CD4-positive, CD25-positive, alpha-beta regulatory T cell (primary cell): ENCODE measurements at places on chromosomes 3 and 15.

DNA sequence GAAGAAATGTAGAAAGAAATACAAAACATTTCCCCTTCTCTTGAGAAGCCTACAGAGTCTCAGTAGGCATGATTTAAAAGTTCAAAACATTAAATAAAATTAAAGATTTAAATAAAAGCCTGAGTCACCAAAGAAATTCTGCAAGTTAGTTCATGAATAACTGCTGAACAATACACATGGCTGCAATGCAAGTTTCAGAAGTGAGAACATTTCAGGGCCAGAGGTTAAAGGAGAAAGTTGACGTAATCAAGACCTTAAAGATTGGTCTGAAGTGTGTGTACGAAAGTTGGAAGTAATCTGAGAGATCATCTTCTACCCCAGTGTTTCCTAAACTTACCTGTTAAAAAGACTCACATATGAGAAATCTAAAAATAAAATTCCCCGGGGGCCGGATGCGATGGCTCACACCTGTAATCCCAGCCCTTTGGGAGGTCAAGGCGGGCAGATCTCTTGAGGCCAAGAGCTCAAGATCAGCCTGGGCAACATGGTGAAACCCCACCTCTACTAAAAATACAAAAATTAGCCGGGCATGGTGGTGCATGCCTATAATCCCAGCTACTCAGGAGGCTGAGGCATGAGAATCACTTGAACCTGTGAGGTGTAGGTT is 108.7 kb upstream of the PHLDB2 start:
- peaks cover 3% of the 10 kb centered on the region for H3K27me3 ChIP-seq
- no peak overlapping the region for H3K27ac ChIP-seq
- no peak overlapping the region for H3K4me3 ChIP-seq
- DNase-seq = no peak
- no peaks in the 10 kb centered on the region for H3K36me3 ChIP-seq
- H3K4me1 ChIP-seq = no peaks in the 10 kb centered on the region

GRCh38 chr3:195255571-195256501 is 15.1 kb downstream of the XXYLT1 start:
- H3K4me1 ChIP-seq = peaks cover 27% of the 10 kb centered on the region
- H3K27ac ChIP-seq = no peak overlapping the region
- H3K4me3 ChIP-seq = no peak overlapping the region
- no peak for DNase-seq
- H3K36me3 ChIP-seq = no peaks in the 10 kb centered on the region

- no peak overlapping the region for H3K27ac ChIP-seq
- no peaks in the 10 kb centered on the region for H3K36me3 ChIP-seq
- peaks cover 6% of the 10 kb centered on the region for H3K27me3 ChIP-seq
- peaks cover 11% of the 10 kb centered on the region for H3K4me1 ChIP-seq
Observed at GRCh38 chr3:134377896-134378295, 3.6 kb upstream of the AMOTL2 start.

GRCh38 chr3:10294030-10294586 is 1.4 kb upstream of the GHRL start:
- H3K27ac ChIP-seq = no peak overlapping the region
- H3K27me3 ChIP-seq = no peaks in the 10 kb centered on the region
- DNase-seq = no peak
- no peaks in the 10 kb centered on the region for H3K4me1 ChIP-seq
- peaks cover 13% of the 10 kb centered on the region for H3K36me3 ChIP-seq
- no peak overlapping the region for H3K4me3 ChIP-seq

DNA sequence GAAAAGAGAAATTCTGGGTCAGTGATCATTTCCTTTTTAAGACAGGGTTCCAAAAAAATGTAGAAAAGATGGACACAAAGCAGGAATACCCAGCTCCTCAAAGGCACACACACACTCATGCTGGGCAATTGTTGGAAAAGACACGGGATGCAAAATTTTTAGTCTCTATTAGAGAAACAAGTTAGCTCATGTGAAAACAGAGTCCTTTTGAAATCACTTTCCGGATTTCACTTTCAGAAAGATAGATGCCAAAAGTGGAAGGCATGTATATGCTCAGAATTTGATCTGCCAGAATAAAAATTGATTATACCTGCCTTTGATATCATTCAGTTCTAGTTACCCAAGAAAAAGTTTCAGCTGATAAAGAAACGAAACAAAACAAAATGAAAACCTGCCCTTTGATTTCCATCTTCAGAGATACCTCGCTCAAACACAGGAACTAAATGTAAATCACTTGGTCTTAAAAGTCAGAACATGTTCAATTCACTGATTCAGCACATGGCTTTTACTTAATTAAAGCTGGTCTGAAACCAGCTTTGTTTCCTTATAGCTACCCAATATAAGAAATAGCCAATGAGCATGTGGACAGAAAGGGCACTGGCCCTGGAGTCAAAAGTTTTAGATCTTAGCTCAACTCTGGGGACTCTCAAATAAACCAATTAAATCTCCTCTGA is 52.8 kb downstream of the PLD1 start:
- no peak for DNase-seq
- H3K36me3 ChIP-seq = no peaks in the 10 kb centered on the region
- H3K4me1 ChIP-seq = no peaks in the 10 kb centered on the region
- no peak overlapping the region for H3K4me3 ChIP-seq

DNA sequence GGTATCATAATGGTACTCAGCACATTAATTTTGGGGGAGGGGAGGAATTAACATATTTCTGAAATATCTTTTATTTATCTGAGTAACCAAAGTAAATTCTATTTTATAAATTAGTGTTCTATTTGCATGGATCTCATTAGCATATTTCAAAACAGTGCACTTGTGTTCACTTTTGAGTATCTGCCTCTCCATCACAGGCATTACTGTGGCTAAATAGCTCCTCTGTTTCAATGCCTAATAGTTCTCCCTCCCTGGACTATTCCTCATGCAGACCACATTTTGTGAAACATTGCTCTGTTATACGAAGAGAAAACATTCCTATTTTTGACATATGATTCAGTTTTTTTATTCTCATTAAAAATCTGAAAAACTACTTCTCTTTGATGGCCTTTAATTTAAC is 1127.8 kb downstream of the TUSC7 start:
- no peaks in the 10 kb centered on the region for H3K4me1 ChIP-seq
- H3K27ac ChIP-seq = no peak overlapping the region
- H3K36me3 ChIP-seq = no peaks in the 10 kb centered on the region
- no peak for DNase-seq
- no peaks in the 10 kb centered on the region for H3K27me3 ChIP-seq
- H3K4me3 ChIP-seq = no peak overlapping the region

DNA sequence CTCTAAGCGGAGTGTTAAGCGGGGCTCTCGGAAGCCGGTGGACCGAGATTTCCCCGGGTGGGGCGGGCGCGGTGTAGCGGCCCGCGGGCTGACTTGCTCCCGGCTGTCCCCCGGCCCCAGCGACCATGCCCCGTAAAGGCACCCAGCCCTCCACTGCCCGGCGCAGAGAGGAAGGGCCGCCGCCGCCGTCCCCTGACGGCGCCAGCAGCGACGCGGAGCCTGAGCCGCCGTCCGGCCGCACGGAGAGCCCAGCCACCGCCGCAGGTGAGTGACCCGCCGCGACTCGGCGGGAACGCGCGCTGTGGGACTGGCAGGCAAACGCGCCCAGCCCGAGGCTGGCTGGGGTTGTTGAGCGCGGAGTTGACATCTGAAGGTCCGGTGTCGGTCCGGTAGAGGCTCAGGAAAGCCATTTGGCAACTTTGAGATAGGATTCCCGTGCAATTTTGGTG is 1.3 kb downstream of the SMC4 start:
- peaks cover 5% of the 10 kb centered on the region for H3K36me3 ChIP-seq
- peaks cover 45% of the 10 kb centered on the region for H3K4me1 ChIP-seq
- H3K27ac ChIP-seq = peak overlapping the region; percentile 94
- no peaks in the 10 kb centered on the region for H3K27me3 ChIP-seq

DNA sequence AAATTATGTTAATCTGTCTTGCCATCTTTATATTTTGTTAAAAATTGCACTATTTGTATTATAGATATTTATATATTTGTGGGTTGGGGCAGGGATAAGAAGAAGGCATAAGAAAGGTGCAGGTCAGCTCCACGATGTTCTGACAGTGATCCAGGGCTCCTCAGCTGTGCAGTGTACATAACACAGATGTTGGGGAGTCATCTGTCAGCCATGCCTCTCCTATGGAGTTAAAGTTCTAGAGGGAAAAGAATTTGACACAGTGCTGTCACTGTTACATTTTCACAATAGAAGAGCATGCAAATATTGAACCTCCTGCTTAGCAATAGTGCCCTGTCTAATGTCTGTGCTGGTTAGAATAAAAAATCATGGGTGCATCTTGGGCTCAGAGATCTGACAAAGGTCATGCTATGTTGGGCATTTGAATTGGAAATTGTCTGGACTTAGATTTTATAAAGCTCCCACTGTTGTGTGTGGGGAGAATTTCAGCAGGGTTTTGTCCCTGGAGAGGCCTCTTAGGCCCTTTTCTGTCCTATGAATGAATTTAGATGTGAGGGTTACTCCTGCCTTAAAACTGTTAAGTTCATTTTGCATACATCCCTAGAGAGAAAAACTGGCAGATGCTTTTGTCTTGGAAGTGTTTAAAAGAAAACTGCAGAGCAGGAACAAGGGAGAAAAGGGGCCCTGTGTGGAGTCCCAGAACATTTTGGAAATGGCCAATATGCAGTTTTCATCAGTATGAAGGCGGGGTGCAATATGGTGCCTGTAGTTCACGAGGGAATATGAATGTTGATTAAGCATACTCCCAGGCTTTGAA is 20.4 kb downstream of the CDIN1 start:
- no peaks in the 10 kb centered on the region for H3K27me3 ChIP-seq
- no peaks in the 10 kb centered on the region for H3K36me3 ChIP-seq
- DNase-seq = no peak
- H3K27ac ChIP-seq = no peak overlapping the region
- H3K4me1 ChIP-seq = no peaks in the 10 kb centered on the region

GRCh38 chr3:57917601-57918000 is 90.6 kb upstream of the FLNB start:
- no peak overlapping the region for H3K27ac ChIP-seq
- no peaks in the 10 kb centered on the region for H3K27me3 ChIP-seq
- no peaks in the 10 kb centered on the region for H3K4me1 ChIP-seq

DNA sequence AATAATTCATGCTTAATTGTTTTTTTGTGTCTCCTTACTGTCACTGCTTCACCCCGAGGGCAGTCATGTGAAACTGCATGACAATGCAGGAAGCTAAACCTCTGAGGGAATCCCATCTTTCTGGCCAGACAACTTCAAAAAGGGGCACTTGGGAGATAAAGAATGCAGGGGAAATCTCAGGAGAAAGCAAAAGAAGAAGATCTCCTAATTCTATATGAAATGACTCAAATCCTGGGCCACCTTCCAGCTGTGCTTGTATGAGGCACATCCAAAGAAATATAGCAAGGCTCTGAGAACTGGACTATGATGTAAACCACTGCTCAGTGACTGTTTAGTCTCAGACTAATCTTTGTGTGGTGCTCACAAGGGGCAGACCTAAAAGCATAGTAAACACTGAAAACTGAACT is 22.6 kb upstream of the UMPS start:
- H3K4me1 ChIP-seq = no peaks in the 10 kb centered on the region
- H3K36me3 ChIP-seq = no peaks in the 10 kb centered on the region
- peaks cover 15% of the 10 kb centered on the region for H3K27me3 ChIP-seq
- no peak overlapping the region for H3K27ac ChIP-seq

DNA sequence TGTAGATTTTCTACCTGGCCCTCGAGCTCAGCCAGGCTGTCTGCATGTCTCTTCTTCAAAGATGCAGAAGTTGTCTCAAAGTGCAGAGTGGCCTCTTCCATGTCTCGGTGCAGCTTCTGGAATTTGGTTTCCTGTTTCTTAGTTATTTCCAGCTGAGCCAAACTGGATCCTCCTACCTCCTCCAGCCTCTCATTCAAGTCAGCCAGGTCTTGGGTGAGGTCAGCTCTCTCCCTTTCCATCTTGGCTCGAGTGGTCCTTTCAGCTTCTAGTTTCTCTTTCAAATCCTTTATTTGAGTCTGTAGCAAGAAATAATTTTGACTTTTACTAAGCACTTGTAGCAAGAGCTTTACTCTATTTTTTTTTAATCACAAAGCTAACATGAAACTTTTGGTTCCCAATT is 81.8 kb downstream of the MYH15 start:
- DNase-seq = no peak
- peaks cover 2% of the 10 kb centered on the region for H3K27me3 ChIP-seq
- H3K4me3 ChIP-seq = no peak overlapping the region
- no peaks in the 10 kb centered on the region for H3K4me1 ChIP-seq
- H3K36me3 ChIP-seq = no peaks in the 10 kb centered on the region
- no peak overlapping the region for H3K27ac ChIP-seq

DNA sequence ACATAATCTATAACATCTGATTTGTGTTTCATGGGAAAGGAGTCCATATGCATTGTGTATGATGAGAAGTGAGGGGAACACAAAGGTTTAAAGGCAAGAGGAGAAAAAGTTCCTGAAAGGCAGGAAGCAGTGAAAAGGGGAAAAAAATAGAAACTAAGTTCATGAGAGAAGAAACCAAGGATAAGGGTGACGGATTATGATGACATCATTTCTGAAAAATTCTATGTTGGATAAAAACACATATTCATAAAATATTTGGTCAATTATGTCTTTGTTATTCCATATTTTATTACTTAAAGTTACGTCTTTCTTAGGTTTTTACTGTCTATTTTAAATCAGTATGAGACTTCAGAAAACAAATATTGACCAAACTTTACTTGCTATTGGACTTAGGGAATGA is 48.6 kb upstream of the CP start:
- no peak overlapping the region for H3K27ac ChIP-seq
- H3K4me1 ChIP-seq = no peaks in the 10 kb centered on the region
- no peak for DNase-seq

DNA sequence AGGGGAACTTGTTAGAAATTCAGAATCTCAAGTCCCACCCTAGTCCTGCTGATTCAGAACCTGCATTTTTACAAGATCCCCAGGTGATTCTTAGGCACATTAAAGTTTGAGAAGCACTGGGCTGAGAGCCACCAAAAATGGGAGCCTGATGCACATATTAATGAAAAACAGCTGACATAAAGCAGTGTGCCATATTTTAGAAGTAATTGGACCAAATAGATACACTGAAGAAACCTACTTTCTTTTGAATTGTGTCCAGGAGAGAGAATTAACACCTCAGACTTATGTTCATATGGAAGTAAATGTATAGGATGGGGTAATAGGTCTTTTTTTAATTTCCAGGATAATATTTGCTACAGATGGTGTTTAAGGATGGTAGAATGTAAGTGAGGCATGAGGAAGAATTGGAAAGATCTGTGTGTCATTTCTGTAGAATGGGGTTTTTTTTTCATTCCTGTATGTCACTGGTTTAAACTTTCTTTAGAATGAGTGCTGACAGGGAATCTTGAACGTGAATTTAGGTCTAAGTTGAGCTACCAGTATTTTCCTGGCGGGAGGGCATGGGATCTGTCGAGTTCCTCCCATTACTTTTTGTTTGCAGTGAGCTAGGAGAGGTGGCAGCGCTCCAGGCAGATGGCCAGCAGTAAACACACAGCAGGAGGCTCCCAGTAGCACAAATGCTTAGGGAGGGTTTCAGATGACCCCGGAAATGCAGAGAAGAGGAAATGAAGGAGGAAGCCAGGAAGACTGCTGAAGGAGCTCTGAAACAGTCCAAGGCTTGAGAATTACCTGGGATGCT is 185.6 kb downstream of the PLCL2 start:
- H3K36me3 ChIP-seq = peaks cover 36% of the 10 kb centered on the region
- no peaks in the 10 kb centered on the region for H3K27me3 ChIP-seq
- DNase-seq = no peak
- no peak overlapping the region for H3K4me3 ChIP-seq
- peaks cover 9% of the 10 kb centered on the region for H3K4me1 ChIP-seq

- no peaks in the 10 kb centered on the region for H3K36me3 ChIP-seq
- H3K27me3 ChIP-seq = no peaks in the 10 kb centered on the region
- no peak overlapping the region for H3K27ac ChIP-seq
- no peak overlapping the region for H3K4me3 ChIP-seq
- no peak for DNase-seq
- H3K4me1 ChIP-seq = peaks cover 22% of the 10 kb centered on the region
Observed at GRCh38 chr3:195160257-195160898, 110.6 kb downstream of the XXYLT1 start.
